ENCODE measurements at places on chromosomes 13 and 19.
A peak's percentile ranks its signal among the peaks of the same experiment; 100 is the strongest.

GRCh38 chr13:98201984-98202383, 24.9 kb upstream of the RNF113B start:
- no peaks in the 10 kb centered on the region for H3K27me3 ChIP-seq
- DNase-seq, result no peak
- no peaks in the 10 kb centered on the region for H3K36me3 ChIP-seq
- no peak overlapping the region for H3K27ac ChIP-seq

DNA sequence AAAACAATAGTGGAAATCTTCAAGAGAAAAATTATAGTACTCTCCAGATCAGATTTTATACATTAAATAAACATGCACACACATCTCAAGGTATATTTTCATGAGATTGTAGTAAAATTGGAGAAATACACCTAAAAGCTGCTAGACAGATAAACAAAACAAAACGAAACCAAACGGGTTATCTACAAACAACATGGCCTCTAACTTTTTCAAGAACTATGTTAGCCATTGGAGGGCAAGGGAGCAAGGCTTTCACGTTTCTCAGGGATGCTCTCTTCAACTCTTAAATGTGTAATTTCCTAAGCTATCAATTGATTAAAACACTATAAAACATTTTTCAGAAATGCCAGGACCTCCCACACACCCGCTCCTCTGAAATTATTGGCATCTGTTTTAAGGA, 1262.4 kb upstream of the PCDH20 start:
- H3K27ac ChIP-seq, result no peak overlapping the region
- no peaks in the 10 kb centered on the region for H3K36me3 ChIP-seq
- H3K4me3 ChIP-seq, result no peak overlapping the region
- no peaks in the 10 kb centered on the region for H3K27me3 ChIP-seq
- DNase-seq, result no peak

DNA sequence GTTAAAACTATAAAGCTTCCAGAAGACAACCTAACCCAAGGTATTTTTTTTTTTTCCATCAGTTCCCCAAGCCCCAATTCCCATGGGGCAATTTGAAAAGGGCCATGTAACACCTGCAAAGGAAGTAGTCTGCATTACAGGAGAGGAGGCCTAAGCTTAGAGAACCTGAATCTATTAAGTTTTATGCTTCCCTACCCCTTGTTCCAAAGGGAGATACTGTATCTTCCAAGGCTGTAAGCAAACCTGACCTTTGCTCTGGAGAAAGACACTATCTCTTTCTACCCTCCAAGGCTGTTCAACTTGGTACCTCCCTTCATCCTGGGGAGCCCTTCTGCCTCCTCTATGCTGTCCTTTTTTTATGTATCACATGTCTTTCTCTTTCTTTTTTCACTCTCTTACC, 15.0 kb downstream of the KATNAL1 start:
- H3K4me1 ChIP-seq, result no peaks in the 10 kb centered on the region
- H3K27me3 ChIP-seq, result no peaks in the 10 kb centered on the region
- no peak overlapping the region for H3K27ac ChIP-seq
- H3K4me3 ChIP-seq, result no peak overlapping the region
- DNase-seq, result no peak

DNA sequence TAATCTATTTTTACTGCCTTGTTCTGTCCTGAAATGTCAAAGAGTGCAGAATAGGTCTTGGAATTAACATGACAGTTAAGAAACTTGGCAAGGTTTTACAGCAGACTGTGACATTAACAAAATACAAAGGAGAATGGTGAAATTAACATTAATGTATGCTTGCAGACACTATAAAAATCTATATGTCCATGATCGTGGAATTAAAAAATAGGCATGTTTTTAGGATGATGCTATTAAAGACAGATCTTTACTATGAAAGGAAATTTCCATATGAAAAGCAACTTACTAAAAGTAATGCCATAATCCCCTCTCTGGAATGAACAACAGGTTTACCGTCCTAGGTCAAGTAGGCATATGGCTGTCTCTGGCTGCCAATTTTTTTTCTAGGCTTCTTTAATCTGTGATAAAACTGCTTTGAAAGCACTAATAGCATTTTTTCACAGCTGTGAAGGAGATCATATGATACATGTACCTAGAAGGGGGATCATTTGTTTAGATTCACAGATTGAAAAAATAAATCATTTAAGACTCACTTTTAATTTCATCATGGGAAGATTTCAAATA, 291.5 kb downstream of the ZNF536 start:
- H3K4me1 ChIP-seq, result no peaks in the 10 kb centered on the region
- no peak for DNase-seq
- no peak overlapping the region for H3K27ac ChIP-seq
- H3K4me3 ChIP-seq, result no peak overlapping the region
- H3K27me3 ChIP-seq, result no peaks in the 10 kb centered on the region
- H3K36me3 ChIP-seq, result no peaks in the 10 kb centered on the region

DNA sequence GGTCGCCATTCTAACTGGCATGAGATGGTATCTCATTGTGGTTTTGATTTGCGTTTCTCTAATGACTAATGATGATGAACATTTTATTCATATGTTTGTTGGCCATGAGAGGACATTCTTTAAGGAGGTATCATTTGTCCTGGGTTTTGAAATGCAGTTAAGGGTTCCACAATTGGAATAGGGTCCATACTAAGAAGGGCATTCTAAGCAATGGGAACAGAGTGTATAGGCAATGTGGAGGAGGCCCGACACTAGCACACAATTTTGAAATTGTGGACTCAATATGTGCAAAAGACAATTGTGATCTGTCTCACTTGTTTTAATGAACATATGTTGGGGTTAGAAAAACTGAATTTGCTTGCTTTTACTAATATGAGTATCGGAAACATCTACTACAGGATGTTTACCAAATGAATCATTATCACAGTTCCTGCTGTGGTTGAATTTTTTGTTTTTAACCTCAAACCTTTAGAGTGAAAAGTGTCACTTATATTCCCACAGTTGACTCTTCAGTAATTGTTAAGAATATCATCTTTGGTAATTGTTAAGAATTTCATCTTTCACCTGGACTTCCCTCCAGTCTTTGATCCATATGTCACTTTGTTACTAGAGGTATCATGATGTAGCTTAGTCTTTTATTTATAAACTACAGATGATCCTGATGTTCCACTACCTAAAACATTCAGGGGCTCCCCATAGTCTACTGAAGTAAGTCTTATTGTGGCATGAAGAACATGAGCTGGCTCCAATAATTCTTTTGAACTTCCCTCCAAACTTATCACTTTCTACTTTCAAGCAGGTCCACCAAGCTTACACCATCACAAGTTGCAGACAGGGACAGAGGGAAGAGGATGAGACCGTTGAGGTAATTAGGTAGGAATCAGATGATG, 109.7 kb upstream of the KLF12 start:
- no peaks in the 10 kb centered on the region for H3K27me3 ChIP-seq
- no peaks in the 10 kb centered on the region for H3K4me1 ChIP-seq
- no peak overlapping the region for H3K4me3 ChIP-seq
- no peak for DNase-seq
- no peaks in the 10 kb centered on the region for H3K36me3 ChIP-seq

DNA sequence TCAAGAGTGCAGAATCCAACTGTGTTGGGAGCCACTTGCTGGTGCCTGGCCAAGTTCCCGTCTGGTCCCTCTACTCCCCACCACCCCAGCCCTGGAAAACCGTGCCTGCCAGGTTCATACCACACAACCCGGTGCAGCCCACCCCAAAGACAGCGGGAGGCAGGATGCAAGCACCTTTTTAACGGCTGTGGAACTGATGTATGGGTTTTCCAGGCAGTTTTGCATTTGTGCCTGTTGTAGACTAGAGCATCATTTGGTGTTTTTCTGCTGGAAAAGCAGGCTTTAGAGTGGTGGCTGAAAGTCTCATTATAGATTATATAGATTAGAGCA, 13.5 kb downstream of the TFDP1 start:
- no peaks in the 10 kb centered on the region for H3K4me1 ChIP-seq
- no peak overlapping the region for H3K27ac ChIP-seq
- peaks cover 13% of the 10 kb centered on the region for H3K36me3 ChIP-seq
- no peak overlapping the region for H3K4me3 ChIP-seq
- no peaks in the 10 kb centered on the region for H3K27me3 ChIP-seq

- no peaks in the 10 kb centered on the region for H3K4me1 ChIP-seq
- no peaks in the 10 kb centered on the region for H3K27me3 ChIP-seq
- DNase-seq, result no peak
Observed at GRCh38 chr19:40374084-40374483, 15.9 kb downstream of the HIPK4 start.

DNA sequence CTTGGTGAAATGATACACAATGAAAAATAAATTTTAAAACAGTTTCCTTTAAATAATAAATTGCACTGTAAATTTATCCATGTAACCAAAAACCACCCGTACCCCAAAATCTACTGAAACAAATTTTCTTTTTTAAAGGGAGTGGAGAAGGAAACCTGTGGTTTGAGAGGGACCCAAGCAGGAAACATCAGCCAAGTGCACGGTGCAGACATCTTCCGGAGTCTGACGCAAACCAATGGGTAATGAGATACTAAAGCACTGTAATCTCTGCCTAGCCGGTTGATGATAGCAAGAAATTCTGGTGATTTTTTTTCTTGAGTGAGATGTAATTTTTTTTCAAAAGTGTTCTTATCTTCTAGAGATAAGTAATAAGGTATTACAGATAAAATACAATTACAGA, 115.4 kb downstream of the ABCC4 start:
- H3K4me1 ChIP-seq, result no peaks in the 10 kb centered on the region
- no peak overlapping the region for H3K4me3 ChIP-seq
- no peaks in the 10 kb centered on the region for H3K36me3 ChIP-seq
- no peak overlapping the region for H3K27ac ChIP-seq
- no peaks in the 10 kb centered on the region for H3K27me3 ChIP-seq
- peak; percentile 11 for DNase-seq

GRCh38 chr13:87792878-87793277, 121.7 kb downstream of the SLITRK5 start:
- DNase-seq, result peak; percentile 22
- no peaks in the 10 kb centered on the region for H3K4me1 ChIP-seq
- no peaks in the 10 kb centered on the region for H3K27me3 ChIP-seq
- H3K4me3 ChIP-seq, result no peak overlapping the region
- H3K36me3 ChIP-seq, result no peaks in the 10 kb centered on the region

GRCh38 chr19:13646758-13647157, 117.6 kb upstream of the MRI1 start:
- no peak for DNase-seq
- H3K27me3 ChIP-seq, result no peaks in the 10 kb centered on the region
- H3K4me1 ChIP-seq, result no peaks in the 10 kb centered on the region
- no peak overlapping the region for H3K4me3 ChIP-seq

- H3K27ac ChIP-seq, result no peak overlapping the region
- DNase-seq, result no peak
- no peak overlapping the region for H3K4me3 ChIP-seq
- no peaks in the 10 kb centered on the region for H3K27me3 ChIP-seq
Observed at GRCh38 chr19:38405276-38405675, 2.4 kb downstream of the FAM98C start.

DNA sequence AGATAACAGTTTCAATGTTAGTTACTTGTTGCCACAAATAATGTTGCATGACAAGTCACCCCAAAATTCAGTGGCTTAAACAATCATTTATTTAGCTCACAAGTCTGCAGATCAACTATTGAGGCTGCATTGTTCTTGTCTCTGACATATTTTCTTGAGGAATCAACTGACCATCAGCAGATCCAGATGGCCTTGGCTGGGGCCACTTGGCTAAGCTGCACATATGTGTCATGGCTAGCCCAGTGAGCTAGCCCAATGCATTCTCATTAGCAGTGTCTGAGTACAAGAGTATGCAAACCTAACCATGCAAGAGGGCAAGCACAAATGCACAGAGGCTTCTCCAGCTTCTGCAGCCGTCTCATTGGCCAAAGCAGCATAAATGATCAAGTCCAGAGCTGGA, 180.4 kb downstream of the DNAJC15 start:
- no peak overlapping the region for H3K27ac ChIP-seq
- H3K27me3 ChIP-seq, result no peaks in the 10 kb centered on the region
- no peak for DNase-seq
- no peak overlapping the region for H3K4me3 ChIP-seq
- no peaks in the 10 kb centered on the region for H3K36me3 ChIP-seq
- no peaks in the 10 kb centered on the region for H3K4me1 ChIP-seq

- no peak for DNase-seq
- H3K36me3 ChIP-seq, result no peaks in the 10 kb centered on the region
- H3K4me1 ChIP-seq, result no peaks in the 10 kb centered on the region
- H3K27ac ChIP-seq, result no peak overlapping the region
- H3K27me3 ChIP-seq, result no peaks in the 10 kb centered on the region
- H3K4me3 ChIP-seq, result no peak overlapping the region
Observed at GRCh38 chr13:109165417-109165904, 536.0 kb downstream of the MYO16 start.

Data from mesendoderm (in vitro differentiated cells).